ENCODE measurements at places on chromosomes 16 and 17. TPM values are rescaled to one million over a fixed set of nuclear protein-coding genes. Genes with fewer than 3 reads are reported as not detected.

Gene EVPL
- 23.7 TPM for total RNA-seq

Gene STX1B
- total RNA-seq, result 0.41 TPM

Gene PKD1
- total RNA-seq, result 131 TPM

Gene GDPD3
- 29.9 TPM for total RNA-seq

DNA sequence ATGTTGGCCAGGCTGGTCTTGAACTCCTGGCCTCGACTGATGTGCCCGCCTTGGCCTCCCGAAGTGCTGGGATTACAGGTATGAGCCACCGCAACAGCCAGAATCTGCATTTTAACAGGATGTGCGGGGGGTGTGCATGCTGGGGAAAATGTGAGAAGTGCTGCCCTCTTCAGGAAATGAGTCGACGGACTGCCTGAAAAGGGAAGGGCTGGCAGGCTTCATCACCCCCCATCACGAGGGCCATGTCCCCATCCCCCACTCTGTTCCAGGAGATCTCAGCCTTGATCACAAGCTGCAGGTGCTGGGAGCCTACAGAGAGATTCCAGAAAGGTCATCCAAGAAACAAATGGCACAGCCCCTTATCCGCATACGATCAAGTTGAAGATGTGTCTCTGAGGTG, 195.3 kb upstream of the RPL38 start:
- peak; percentile 11 for DNase-seq

Gene PYY
- 52.1 TPM for total RNA-seq

DNA sequence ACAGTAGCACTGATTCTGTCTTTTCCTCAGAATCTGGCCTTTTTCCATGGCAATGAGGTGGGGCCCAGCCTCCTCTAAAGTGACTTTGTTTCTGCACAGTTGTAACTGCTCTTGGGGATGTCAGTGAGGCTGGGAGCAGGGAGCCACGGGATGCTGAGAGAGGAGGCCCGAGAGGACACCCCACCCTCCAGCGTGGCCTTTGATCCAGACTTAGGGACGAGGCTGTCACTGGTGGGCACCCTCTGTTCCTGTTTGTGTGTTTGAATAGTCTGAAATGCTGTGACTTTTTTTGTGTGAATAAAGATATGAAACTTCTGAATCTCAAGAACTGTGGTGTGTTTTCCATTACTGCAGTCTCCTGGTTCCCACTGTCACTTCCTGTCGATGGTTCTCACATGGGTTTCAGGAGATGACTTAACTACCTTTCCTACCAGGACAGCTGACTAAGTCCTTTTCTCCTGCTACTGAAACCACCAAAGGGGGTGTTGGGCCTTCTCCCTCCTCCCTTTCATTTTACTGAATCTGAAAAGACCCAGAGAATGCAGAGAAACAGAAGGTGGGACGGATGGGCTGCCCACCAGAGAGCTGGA, 18.6 kb downstream of the KCTD2 start:
- DNase-seq, result no peak

Gene ST6GALNAC1
- 281 TPM for total RNA-seq

GRCh38 chr16:85989863-85990643, 91.1 kb downstream of the IRF8 start:
- DNase-seq, result no peak

Gene KRTAP3-2
- total RNA-seq, result not detected

- DNase-seq, result no peak
Observed at GRCh38 chr16:62853887-62854286, 817.6 kb upstream of the CDH8 start.

- DNase-seq, result no peak
Observed at GRCh38 chr16:31134091-31134571, 1.4 kb downstream of the PRSS8 start.

Gene KRT36
- total RNA-seq, result not detected

GRCh38 chr16:502179-502943, 25.2 kb upstream of the CAPN15 start:
- DNase-seq, result peak; percentile 80

DNA sequence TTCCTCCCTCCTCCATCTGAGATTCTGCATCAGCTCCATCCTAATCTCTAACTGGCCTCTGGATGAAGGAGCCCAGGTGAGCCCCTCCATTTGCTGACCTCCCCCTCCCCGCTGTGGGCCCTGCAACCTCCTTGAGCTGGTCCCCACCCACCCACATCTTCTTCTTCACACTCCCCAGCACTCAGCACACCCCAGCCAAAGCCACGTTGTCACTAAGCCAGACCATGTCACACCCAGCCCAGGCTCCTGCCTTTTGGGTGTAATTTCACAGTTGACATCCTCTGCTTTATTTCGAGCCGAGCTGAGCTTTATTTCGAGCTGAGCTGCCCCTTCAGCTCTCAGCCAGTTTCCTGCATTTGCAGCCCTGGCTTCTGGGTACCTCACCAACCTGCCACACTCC, 282.7 kb upstream of the TNRC6C start:
- no peak for DNase-seq

Measured in transverse colon (tissue), 4 donors.